ENCODE measurements at places on chromosomes 6 and 20.
A peak's percentile ranks its signal among the peaks of the same experiment; 100 is the strongest.

DNA sequence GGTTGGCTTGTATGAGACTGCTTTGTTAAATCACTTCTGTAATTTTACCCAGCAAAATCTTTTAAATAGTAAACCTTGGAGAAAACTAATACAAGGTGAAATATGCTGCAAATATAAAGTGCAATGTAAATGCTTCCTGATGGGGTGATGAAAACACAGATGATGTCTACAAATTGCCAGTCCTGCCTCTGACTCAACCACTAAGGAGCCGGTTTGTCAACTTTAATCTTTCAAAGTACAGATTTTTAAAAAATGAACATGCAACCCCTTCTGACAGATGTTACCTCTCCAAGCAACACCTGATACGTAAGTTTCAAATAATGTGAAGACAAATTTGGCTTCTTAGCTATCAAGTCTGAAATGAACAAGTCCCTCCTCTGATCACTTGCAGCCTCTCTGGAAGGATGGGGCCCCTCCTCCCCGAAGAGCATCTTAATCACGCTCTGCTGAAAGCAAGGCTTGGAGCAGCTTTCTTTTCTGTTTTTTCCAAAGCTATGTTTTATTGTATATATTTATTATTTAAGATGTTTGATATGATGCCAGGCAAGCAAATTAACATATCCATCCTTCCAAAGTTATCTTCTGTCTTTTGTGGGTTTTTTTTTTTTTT lies 196.0 kb downstream of the MYLK4 start:
- no peak for DNase-seq

- DNase-seq = no peak
Measured at GRCh38 chr6:15653581-15653980, 9.2 kb downstream of the DTNBP1 start.

- DNase-seq = no peak
Measured at GRCh38 chr6:139149383-139149782, 14.5 kb downstream of the HECA start.

DNA sequence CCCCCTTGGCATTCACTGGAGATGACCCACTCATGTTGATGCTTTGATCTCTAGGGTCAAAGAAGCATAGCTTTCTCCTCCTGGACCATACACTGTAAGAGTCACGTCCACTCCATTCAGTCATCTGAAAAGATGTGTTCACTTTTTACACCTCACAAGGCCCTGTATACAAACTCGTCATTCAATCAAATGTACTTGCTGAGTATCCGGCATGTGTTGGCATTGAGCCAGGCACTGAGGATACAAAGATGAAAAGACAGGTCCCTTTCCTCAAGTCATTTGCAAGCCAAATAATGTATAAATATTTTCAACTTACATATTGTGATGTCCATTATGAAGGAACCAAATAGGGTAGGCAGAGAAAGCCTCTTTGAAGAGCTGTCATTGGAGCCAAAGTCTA lies 32.6 kb upstream of the CSNK2A1 start:
- DNase-seq = no peak

- no peak for DNase-seq
Measured at GRCh38 chr6:3336859-3337515, 78.2 kb downstream of the PSMG4 start.

DNA sequence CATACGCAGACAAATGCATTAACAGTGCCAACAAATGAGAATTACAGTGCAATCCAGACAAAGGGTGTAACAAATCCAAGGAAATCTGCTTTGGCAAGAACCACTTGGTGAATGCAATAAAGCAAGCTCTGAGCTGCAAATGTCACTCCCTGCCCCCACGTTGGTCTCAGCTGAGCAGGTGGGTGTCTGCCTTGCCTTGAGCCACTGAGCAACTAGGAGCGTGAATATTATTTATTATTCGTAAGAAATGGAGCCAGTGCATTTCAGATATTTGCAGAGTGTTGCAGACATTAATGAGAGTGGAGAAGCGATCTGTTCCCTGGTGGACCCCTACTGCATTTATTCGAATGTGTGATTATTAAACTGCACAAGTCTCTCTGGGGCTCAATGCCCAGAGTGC lies 36.6 kb upstream of the F13A1 start:
- DNase-seq = no peak

DNA sequence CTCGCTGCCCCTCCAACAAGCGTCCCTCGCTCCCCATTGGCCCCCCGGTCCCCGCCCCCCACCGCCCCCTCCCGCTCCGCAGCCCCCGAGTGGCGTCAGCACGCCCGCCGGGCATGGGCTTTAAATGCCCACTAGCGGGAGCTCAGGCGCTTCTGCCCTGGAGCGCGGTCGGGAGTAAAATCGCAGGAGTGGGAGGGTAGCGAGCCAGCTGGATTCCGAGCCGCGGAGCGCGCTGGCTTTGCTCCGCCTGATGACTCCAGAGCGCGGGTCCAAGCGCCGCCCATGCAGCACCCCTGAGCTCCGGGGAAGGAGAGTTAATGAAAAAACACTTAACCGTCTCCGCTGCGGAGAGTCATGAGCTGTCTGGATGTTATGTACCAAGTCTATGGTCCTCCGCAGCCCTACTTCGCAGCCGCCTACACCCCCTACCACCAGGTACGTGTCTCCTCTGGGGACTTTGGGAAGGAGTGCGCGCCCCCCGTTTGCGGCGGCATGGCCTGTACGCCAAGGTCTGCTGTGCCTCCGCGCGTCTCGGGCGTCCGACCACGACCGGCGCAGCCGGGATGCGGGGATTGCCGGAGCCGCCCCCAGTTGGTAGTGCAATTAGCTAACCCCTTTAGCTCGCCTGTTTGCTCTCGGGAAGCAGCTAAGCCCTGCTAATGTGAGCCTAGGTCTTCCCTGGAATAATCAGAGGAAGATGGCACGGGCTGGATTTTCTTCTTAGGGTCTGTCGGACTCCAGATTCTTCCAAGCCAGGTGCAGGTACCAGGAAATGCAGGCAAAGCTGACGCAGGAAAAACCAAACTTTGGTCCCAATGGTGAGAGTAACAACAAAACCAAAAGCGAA lies at the start of gene VGLL2:
Gene VGLL2, plus strand, starts transcription at position 149 of the 847 bp plus-strand sequence. Its CDS starts 206 bp downstream, at position 355.
- DNase-seq = no peak

DNA sequence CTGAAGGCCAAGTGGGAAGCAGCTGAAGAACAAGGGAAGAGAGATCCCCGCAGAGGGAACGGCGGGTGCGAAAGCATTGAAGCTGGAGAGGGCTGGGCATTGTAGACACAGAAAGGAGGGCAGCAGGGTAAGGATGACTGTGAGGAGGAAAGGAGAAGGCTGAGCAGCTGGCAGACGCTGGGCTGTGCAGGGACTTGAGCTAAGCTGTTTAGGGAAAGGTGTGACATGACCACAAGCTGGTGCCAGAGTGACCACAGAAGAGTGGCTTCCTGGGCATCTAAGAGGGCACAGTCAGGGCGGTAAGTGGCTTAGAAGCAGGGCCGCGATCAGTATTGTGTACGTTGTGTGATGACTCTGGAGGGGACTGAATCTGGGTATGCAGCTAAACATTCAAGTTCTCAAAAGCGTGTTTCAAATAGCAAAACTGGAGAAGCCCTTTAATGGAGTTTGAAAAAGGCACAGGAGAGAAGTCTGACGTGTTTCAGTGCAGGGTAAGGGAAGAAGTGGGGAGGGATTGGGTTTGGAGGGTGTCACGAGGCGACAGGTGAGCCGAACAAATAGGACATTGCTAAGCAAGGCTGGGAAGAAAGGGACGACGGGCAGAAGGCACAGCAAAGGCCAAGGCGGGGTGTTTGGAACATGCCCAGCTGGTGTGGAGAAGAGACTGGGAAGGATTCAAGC lies 46.1 kb upstream of the ARFGEF2 start:
- DNase-seq = no peak

DNA sequence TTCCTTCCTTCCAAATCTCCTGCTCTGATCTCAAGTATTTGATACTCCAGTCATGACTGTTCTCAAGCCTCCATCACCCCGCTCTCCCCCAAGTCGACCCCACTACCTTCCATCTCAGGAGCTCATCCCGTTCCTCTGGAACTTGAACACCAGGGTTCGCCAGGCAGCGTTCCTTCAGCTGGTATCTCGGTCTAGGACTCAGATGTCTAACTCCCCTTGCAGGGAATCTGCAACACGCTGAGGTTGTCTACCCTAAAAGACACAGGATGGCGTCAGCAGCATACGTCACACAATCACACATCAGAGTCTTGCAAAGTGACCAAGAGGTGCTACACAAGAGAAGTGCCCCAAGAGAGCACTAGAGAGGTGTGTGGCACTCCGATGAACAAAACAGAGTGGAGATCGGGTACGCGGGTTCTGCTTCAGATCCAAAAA lies 706 bp downstream of the ZNF184 start:
- DNase-seq = peak; percentile 83

Data from T-helper 1 cell (primary cell).